ENCODE measurements at places on chromosomes 13 and 19. TPM values are rescaled to one million over a fixed set of nuclear protein-coding genes. Genes with fewer than 3 reads are reported as not detected.

ZNF45 gene
- 11.3 TPM for total RNA-seq

BORA gene
- total RNA-seq = 29.3 TPM

SYMPK gene
- total RNA-seq = 19.9 TPM

CCDC97 gene
- 7.1 TPM for total RNA-seq

ZNF283 gene
- 11.1 TPM for total RNA-seq

CLC gene
- total RNA-seq = not detected

MTUS2 gene
- total RNA-seq = not detected

RXFP2 gene
- total RNA-seq = not detected

- no peak for DNase-seq
- H3K36me3 ChIP-seq = peaks cover 6% of the 10 kb centered on the region
- peak overlapping the region; percentile 72 for H3K27ac ChIP-seq
- peak overlapping the region; percentile 90 for H3K4me3 ChIP-seq
- H3K27me3 ChIP-seq = no peaks in the 10 kb centered on the region
These were observed 332 bp downstream of the IRGQ start for GRCh38 chr19:43595605-43595998.

- no peak overlapping the region for H3K4me3 ChIP-seq
- no peaks in the 10 kb centered on the region for H3K36me3 ChIP-seq
- H3K27ac ChIP-seq = no peak overlapping the region
These were observed 418.1 kb downstream of the TSHZ3 start for GRCh38 chr19:30930941-30931706.

DNA sequence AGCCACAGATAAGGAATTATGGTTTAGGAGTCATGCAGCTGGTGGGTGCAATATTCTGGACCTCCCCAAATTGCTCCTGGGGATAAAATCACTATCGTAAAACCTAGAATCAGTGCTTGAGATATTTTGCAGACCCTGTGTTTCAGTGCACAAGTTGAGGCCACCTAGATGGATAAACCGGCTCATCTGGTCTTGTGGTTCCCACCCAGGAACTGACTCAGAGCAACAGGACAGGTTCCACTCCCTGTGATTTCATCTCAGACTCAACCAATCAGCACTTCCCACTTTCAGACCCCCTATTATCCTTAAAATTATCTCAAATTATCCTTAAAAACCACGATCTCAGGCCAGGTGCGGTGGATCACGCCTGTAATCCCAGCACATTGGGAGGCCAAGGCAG, 21.0 kb downstream of the FBXL12 start:
- no peak for DNase-seq
- no peak overlapping the region for H3K4me3 ChIP-seq
- H3K27ac ChIP-seq = no peak overlapping the region
- no peaks in the 10 kb centered on the region for H3K36me3 ChIP-seq
- no peaks in the 10 kb centered on the region for H3K27me3 ChIP-seq

GRCh38 chr13:29567411-29567810, 28.1 kb downstream of the SLC7A1 start:
- H3K27me3 ChIP-seq = no peaks in the 10 kb centered on the region
- no peak overlapping the region for H3K4me3 ChIP-seq
- H3K36me3 ChIP-seq = no peaks in the 10 kb centered on the region
- no peak overlapping the region for H3K27ac ChIP-seq
- DNase-seq = no peak
- H3K4me1 ChIP-seq = peaks cover 43% of the 10 kb centered on the region

GRCh38 chr19:38812841-38813320, at the start of gene LGALS4:
Gene LGALS4 (minus strand): TSS chr19:38812945. CDS start chr19:38812886, 59 bp downstream.
- H3K4me3 ChIP-seq = no peak within 1 kb of the TSS
- H3K4me1 ChIP-seq = peaks cover 24% of the 10 kb centered on the region
- no peak for DNase-seq
- peaks cover 27% of the 10 kb centered on the region for H3K36me3 ChIP-seq
- H3K27me3 ChIP-seq = no peaks in the 10 kb centered on the region

DNA sequence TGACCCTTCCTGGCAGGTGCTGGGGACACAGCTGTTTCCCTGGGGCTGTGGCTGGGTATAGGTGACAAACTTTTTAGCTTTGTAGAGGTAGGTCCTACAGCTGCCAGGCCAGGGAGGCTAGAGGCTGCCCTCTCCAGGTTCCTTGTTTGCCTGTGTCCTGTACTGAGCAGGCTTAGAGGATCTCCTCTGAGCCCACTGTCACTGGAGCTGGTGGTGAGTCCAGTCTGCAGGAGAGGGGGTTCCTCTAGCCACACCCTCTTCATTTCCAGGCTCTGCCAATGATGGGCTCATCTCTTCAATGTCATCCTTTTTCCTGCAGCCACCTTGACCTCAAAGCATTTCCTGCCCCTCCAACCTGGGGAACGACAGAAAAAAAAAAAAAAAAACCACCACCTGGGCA, 12.6 kb upstream of the RAB11B start:
- no peaks in the 10 kb centered on the region for H3K36me3 ChIP-seq
- peak overlapping the region; percentile 46 for H3K27ac ChIP-seq
- peaks cover 62% of the 10 kb centered on the region for H3K4me1 ChIP-seq
- no peak overlapping the region for H3K4me3 ChIP-seq

DNA sequence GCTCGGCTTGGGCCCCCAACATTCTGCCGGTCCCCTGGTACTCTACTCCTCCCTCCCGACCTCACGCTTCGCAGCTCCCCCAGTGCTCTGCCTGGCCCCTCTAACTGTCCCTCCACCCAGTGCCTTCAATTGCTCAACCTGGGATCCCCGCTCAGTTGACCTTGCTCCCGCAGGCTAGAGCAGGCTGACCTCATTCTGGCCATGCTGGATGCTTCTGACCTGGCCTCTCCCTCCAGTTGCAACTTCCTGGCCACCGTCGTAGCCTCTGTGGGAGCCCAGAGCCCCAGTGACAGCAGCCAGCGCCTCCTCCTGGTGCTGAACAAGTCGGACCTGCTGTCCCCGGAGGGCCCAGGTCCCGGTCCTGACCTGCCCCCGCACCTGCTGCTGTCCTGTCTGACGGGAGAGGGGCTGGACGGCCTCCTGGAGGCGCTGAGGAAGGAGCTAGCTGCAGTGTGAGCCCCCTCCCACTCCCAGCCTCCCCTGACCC, 3.6 kb downstream of the GTPBP3 start:
- no peaks in the 10 kb centered on the region for H3K27me3 ChIP-seq
- H3K36me3 ChIP-seq = 0 out of 3 replicates have a peak, but pooled peaks cover 9% of the 10 kb centered on the region
- no peak overlapping the region for H3K4me3 ChIP-seq
- H3K27ac ChIP-seq = peak overlapping the region; percentile 66

DNA sequence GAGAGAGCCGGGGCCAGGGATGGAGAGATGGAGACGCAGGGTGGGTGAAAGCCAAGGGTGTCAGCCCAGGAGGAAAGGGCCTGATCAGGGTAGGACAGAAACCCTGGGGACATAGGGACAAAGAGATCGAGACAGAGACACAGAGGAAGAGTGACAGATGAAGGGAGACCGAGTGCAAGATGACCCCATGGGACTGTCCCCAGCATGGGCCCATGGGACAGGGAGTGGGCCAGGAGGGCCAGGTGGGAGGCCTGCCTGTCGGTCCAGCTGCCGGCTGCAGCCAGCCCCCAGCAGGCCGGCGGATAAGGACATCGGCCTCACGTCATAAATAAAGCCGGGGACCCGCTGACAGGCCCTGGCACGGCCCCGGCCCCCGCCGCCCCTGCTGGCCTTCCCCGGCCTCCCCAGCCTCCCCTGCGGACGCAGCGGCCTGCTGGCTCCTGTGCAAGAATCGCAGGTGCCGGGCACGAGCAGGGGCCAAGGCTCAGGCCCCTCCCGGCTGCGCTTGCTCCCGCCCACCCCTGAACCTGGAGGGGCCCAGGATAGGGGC, 6.3 kb downstream of the REX1BD start:
- peaks cover 44% of the 10 kb centered on the region for H3K36me3 ChIP-seq
- H3K27ac ChIP-seq = no peak overlapping the region
- no peak for DNase-seq
- H3K4me1 ChIP-seq = peaks cover 7% of the 10 kb centered on the region
- no peak overlapping the region for H3K4me3 ChIP-seq

DNA sequence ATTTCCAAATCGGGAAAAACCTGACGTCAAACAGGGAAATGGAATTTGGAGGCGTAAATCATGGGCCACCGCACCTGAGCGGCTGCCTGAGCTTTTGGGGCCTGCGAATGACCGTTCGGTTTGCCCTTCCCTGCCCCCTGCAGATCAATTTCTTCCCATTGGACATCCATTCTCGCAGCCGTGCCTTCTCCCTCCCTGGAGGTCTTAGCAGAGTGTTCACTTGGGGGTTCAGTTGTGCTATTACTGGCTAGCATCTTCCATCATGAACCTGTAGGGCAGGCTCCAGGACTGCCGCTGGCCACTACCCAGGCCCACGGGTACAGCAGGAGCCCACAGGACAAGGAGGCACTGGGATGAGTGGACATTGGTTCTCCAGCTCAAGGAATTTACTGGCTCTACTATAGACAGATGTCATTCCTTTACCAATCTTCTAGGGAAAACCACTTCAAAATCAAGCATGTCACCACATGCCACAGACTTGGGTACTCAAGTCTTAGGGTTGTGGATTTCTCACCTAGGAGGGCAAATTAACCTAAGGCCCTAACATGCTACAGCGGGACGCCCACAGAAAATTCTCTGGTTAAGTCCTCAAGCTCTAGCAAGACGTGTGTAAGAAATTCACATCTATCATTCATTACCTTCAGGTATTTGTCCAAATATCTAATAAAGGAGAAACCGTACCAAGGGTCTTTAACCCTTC, 75.5 kb downstream of the COL4A1 start:
- H3K27ac ChIP-seq = no peak overlapping the region
- DNase-seq = no peak
- no peaks in the 10 kb centered on the region for H3K36me3 ChIP-seq
- H3K4me1 ChIP-seq = no peaks in the 10 kb centered on the region
- H3K27me3 ChIP-seq = peaks cover 53% of the 10 kb centered on the region

DNA sequence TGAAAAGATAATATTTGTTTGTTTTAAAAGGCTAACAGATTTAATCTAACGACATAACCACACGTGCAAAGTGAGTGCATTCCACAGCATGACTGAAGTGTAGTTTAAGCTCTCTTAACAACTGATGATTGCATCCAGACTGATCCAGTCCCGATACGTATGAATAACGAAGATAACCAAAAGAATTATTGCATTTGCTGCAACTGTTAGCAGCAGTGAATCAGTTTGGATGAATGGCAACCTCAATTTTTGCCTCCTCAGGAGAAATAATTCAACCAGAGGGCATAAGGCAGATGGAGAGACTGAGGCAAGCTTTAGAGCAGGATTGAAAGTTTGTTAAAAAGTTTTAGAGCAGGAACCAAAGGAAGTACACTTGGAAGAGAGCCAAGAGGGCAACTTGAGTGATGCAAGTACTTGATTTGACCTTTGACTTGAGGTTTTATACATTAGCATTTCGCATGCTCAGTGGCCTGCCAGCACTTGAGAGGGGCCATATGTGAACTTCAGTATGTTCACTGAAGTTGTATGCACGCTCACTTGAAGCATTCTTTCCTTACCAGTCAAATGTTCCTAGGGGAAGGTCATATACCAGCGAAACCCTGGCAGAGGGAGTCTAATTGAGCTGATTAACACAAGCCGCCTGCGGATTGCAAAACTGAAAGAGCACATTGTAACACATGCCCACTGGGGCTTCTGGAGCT, 835.0 kb upstream of the PCDH20 start:
- no peak overlapping the region for H3K4me3 ChIP-seq
- no peaks in the 10 kb centered on the region for H3K4me1 ChIP-seq
- H3K27me3 ChIP-seq = no peaks in the 10 kb centered on the region
- no peak for DNase-seq
- no peaks in the 10 kb centered on the region for H3K36me3 ChIP-seq
- no peak overlapping the region for H3K27ac ChIP-seq

GRCh38 chr19:45643927-45644771, 5.0 kb upstream of the EML2 start:
- peaks cover 9% of the 10 kb centered on the region for H3K27me3 ChIP-seq
- H3K4me3 ChIP-seq = no peak overlapping the region
- no peak for DNase-seq
- H3K36me3 ChIP-seq = no peaks in the 10 kb centered on the region
- H3K4me1 ChIP-seq = peaks cover 62% of the 10 kb centered on the region
- no peak overlapping the region for H3K27ac ChIP-seq

DNA sequence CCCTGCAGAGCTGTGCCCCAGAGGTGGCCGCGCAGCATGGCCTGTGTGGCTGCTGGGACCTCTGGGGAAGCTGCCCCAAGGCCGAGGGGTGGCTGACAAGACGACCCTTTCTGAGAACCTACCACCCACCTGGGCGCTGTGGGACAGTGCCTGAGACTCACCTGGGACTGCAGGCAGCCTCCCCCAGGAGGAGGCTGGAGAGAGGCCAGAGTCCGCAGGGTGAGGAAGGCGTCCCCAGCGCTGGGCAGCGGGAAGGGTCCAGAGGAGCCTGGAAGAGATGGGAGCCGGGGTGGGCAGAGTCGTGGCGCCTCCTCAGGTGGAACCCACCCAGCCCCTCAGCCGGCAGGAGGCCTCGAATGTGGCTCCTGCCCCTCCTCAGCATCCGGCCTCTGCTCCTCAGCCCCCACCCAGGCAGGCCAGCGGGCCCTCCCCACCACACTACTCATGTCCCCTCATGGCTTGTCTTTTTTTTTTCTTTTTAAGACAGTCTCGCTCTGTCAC, 25.3 kb downstream of the CILP2 start:
- H3K36me3 ChIP-seq = no peaks in the 10 kb centered on the region
- no peak overlapping the region for H3K27ac ChIP-seq
- DNase-seq = no peak
- peaks cover 24% of the 10 kb centered on the region for H3K4me1 ChIP-seq

GRCh38 chr13:23799945-23800344, 89.3 kb downstream of the MIPEP start:
- H3K27ac ChIP-seq = no peak overlapping the region
- H3K36me3 ChIP-seq = no peaks in the 10 kb centered on the region
- H3K27me3 ChIP-seq = no peaks in the 10 kb centered on the region
- H3K4me1 ChIP-seq = peaks cover 10% of the 10 kb centered on the region
- no peak overlapping the region for H3K4me3 ChIP-seq
- no peak for DNase-seq

DNA sequence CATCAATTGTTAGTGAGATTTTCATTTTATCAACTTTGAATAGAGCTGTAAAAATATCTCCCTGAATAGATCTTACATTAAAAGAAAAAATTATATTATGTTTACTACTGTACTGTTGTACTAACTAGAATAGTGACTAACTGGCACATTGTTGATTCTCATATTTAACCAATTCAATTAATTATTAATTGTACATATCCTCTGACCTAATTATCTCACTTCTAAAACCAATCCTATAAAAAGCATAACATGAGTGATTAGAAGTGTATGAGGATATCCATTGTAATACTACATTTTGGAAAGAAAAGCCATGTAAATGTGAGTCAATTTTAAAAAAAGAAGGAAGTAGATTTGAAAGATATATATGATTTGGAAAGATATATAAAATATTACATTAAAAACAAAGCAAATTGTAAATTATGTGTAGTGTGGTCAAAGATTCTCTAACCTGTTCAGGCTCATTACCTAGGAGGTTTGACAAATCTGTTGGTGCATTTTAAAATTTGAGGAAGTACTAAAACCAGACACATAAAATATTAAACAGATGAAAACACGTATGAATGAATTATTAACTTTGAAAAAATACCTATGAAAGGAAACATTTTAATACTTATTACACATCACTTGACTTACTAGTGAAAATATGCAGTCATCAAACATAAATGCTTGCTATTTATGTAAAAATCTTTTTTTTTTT, 829.8 kb upstream of the SLC10A2 start:
- no peaks in the 10 kb centered on the region for H3K4me1 ChIP-seq
- no peaks in the 10 kb centered on the region for H3K36me3 ChIP-seq

GRCh38 chr19:19537075-19538048, 703 bp upstream of the CILP2 start:
- H3K27me3 ChIP-seq = 0 out of 3 replicates have a peak, but pooled peaks cover 6% of the 10 kb centered on the region
- H3K4me1 ChIP-seq = peaks cover 8% of the 10 kb centered on the region
- H3K27ac ChIP-seq = no peak overlapping the region
- DNase-seq = no peak
- H3K36me3 ChIP-seq = no peaks in the 10 kb centered on the region
- no peak overlapping the region for H3K4me3 ChIP-seq
